ENCODE measurements at places on chromosomes 1 and 21.

- DNase-seq = no peak
Observed at GRCh38 chr1:20721117-20722061, 3.6 kb upstream of the KIF17 start.

DNA sequence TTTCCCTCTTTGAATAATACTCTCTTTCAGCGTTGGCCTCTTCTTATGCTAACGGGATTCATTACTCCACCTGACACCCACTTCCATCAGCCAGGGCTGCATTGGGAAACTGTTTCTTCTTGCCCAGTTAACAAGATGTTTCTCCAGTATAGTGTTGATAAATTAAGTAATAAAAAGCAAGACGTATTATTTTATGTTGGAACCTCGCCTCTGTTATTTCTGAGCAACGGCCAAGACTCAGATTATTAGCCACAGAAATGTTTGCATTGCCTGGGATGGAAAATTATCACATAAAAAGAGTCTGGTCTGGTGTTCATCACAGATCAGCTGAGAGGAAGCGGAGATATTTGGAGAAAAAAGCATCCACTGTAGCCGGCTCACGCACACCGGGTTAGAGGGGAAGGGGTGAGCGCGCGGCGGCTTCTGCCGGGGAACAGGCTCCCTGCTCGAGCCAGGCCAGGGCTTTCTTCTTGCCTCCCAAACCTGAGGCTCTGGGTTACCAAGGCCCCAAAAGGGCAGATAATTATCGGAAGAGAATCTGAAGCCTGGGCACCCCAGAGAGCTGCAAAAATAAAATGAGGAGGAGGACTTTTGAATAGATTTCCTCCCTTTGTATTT, 189.5 kb downstream of the PRDM16 start:
- DNase-seq = no peak

DNA sequence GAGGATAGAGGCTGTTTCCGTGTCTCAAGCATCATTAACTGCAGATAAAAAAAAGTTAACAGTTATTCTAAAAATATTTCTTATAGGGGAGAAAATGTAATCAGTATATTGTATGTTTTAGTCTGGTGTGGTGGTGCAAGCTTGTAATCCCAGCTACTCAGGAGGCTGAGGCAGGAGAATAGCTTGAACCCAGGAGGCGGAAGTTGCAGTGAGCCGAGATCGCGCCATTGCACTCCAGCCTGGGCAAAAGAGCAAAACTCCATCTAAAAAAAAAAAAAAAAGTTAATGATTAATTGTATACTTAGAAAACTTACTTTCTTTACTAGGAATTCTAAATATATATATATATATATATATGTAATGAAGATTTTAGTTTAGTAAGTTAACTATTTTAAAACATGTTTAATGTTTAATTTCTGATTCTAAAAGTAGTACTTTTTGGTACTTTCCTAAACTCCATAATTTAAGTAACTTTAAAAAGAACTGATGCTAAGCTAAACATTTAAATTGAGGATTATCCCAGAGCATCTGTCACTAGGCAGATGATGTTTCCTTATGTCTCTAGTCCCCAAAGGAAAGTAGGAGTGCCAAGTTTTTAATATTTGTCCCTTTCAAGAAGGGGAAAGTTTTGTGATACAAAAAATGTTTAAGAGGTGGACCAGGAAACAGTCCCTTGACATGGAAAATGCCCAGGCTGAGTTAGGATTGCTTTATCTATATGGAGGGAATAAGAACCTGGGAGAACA, 66.3 kb downstream of the DYRK1A start:
- no peak for DNase-seq

DNA sequence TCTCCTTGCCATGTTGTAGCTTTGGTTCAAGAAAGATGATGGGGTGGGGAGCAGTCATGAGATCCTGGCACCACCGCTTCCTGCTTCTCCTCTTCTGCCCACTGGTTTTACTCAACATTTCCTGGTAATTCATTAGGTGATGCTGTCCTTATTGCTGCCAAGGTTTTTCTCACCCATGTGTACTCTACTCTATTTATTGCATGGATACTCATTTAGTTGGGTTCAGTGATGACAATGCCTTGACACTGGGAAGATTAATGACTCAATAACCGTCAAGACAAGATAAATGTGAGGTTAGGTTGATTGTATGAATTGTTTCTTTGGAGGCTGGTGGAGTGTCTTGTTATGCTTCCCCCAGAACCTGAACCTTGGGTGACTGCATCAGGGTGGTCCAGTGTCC, 484.2 kb downstream of the SIPA1L2 start:
- no peak for DNase-seq

DNA sequence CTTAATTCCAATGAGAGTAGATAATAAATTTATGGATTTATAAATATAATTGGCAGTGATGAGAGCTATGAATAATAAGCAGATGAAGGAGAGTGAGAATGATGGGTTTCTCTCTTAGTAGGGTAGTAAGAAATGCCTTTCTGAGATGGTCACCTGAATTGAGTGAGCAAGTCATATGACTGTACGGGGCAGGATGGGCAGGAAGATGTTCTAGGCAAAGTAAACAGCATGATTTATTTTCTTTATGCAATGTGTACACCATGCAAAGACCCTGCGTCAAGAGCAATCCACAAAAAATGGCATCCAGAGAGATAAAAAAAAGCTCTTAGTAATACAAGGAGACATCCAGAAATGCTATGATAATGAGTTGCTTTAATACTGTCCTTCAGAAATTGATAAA, 409.9 kb downstream of the HLX start:
- DNase-seq = no peak

- no peak for DNase-seq
Observed at GRCh38 chr1:30376054-30376697, 347.2 kb downstream of the MATN1 start.

DNA sequence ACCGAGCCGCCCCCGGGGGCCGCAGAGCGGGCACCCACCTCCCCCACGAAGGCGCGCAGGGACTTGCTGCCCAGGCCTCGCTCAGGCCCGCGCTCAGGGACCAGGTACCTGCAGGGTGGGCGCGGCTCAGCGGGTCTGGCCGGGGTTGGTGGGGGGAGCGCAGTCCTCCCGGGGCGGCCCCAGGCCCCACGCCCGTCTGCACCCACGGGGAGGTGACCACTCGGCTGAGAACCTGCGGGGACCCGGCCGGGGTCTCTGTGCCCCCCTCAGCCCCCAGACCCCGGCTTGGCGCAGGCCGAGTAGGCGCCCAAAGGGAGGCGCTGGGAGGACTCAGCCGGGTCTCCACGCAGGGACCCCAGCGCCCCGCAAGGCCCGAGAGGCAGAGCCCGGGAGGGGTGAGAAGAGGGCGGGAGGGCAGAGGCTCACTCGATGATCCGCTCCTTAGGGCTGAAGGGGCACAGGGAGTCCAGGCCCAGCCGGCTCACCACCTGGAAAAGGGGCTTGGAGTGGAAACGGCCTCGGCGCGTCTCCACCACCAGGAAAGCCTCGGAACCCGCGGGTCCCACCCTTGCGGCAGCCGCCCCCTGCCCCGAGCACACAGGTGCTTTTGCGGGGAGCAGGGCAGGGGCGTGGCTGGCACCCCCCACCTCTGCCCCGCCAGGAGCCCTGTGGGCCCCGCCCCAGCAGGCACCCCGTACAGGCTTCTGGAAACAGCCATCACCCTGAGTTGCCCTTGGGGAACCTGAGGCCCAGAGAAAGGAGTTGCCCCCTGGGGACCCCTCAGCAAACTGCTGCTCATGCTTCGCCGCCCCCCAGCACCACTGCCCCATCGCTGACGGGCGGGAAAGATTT, 9.3 kb downstream of the FTCD start:
- no peak for DNase-seq

GRCh38 chr1:47585141-47585902, 147.5 kb downstream of the FOXD2 start:
- no peak for DNase-seq

GRCh38 chr1:29806646-29807319, 570.5 kb downstream of the PTPRU start:
- no peak for DNase-seq

GRCh38 chr21:45423968-45424853, 19.2 kb downstream of the COL18A1 start:
- no peak for DNase-seq

DNA sequence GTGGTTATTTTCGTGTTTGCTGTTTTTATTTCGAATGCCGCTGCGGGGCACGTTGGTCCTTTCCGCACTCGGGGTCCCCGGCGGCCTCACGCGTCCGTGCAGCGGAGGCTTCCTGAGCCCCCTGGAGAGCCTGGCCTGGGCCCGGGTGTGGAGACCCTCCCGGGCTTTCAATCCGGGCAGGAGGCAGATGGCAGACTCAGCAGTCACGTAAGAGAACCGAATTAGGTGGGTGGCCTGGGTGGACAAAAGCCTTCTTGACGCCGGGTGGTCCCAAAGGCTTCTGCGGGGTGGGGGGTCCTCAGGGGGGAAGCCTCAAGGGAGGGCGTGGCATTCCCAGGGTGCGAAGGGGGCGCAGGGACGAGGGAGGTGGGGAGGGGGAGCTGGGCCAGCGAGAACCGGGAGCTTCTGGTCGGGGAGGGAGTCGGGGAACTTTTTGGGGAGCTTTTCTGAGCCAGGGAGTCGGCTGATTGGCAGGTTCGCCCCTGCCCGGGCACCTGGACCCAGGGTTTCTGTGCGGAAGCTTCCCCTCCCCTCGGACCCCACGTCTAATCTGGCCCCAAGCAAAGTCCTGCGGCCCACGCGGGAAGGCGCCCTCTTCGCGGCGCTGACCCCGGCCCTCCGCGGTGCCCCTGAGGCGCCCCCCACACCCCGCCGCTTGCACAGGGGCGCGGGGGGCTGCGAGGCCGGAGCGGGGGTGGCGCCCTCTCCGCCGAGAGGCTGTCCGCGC, 1.3 kb upstream of the HES4 start:
- no peak for DNase-seq

GRCh38 chr21:15001857-15002606, 62.8 kb downstream of the NRIP1 start:
- DNase-seq = no peak

DNA sequence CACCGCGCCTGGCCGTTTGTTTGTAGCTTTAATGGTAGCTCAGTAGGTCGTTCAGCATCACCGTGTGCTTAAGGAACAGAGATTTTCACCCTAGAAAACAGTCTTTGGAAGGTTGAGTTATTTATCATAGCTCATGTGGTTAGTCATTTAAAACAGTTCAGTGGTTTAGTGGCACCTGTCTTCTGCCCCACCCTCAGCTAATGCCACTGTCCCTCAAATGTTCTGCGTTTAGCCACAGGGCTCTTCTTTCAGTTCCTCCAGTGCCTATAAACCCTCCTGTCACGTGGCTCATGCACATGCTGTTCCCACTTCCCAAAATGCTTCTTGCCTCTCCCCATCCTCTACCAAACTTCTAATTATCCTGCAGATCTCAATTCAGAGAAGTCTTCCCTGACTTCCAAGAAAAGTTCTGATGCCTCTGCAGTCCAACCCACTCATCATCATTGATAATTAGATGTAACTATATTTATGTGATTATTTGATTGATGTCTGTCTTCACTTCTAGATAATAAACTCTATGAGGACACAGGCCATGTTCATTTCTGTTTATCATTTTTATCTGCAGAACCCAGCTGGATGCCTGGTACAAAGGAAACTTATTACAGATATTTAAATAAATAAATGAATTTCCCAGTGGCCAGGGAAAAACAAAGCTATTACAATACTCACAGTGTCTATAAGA, 14.4 kb upstream of the DIPK1A start:
- no peak for DNase-seq

DNA sequence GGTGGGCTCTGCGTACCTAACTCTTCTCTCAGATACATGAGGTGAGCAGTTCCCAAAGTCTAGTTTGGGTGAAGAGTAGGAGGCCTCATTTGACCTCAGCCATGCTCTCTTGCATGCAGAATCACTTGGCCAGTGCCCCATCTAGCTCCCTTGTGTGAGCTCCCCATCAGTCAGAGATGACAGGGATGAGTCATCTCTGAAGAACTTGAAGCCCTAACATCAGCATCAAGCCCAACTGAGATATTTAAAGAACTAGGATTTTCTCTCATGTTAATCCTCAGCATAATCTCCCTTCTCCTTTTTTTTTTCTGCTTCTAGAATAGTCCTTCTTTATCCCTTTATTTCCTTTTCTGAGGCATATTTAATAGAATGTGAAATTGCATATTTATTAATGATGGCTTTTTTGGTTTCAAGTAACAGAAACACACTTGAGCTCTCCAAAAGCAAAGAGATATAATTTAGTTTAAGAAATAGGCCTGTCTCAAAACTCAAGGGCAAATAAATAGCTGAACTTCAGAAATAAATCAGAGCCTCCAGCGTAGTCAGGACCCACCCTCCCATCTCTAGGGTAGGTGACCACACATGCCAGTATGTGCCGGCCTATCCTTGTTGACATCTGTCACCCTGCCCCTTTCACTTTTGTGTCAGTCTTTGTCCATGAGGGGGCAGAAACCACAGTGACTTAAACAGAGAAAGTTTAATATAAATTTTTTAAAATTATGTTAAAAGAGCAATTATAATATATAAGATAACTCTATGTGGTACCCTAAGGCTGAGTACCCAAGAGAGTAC, 112.3 kb downstream of the TSEN15 start:
- DNase-seq = no peak

- no peak for DNase-seq
Observed at GRCh38 chr1:227774051-227774731, 39.0 kb downstream of the SNAP47 start.

DNA sequence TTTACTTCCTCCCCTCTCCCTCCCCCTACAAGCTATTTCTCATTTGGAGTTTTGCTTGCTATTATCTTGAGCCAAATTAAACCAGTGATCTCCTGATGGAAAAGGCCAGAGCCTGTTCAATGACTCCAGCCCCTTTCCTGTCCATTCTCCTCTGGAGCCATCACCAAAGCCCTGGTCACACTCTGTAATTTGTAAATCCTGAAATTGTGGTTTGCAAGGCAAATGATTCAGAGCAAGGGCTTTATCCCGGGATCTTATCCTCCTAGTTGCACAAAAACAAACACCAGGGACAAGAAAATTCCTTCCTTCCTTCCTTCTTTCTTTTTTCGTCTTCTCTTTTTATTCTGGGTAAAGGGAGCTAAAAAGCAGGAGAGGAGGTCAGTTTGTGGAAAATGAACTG, 366.1 kb upstream of the ST6GALNAC5 start:
- DNase-seq = no peak

DNA sequence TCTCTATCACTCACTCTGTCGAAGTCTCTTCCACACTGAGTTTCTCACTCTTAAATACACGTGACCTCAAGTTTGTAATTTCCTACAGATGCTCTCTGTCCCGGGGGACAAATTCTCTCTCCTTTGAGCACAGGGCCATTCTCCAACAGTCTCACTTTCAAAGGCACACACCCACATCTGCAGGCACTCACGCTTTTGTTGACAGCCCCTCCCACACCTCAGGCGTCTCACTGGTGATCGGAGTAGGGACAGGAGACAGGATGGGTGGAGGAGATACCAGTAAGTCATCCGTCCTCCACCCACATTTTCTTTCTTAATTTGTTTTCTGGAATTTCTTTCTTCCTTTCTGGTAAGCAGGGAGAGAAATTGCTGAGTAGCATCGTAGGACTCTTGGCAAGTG, 40.6 kb upstream of the GREM2 start:
- no peak for DNase-seq
